ENCODE measurements at places on chromosomes 5 and 9.
A peak's percentile ranks its signal among the peaks of the same experiment; 100 is the strongest.

GRCh38 chr9:75185585-75186170, 97.4 kb downstream of the OSTF1 start:
- no peak for DNase-seq

GRCh38 chr9:106682420-106682819, 180.5 kb upstream of the ZNF462 start:
- DNase-seq, result no peak

DNA sequence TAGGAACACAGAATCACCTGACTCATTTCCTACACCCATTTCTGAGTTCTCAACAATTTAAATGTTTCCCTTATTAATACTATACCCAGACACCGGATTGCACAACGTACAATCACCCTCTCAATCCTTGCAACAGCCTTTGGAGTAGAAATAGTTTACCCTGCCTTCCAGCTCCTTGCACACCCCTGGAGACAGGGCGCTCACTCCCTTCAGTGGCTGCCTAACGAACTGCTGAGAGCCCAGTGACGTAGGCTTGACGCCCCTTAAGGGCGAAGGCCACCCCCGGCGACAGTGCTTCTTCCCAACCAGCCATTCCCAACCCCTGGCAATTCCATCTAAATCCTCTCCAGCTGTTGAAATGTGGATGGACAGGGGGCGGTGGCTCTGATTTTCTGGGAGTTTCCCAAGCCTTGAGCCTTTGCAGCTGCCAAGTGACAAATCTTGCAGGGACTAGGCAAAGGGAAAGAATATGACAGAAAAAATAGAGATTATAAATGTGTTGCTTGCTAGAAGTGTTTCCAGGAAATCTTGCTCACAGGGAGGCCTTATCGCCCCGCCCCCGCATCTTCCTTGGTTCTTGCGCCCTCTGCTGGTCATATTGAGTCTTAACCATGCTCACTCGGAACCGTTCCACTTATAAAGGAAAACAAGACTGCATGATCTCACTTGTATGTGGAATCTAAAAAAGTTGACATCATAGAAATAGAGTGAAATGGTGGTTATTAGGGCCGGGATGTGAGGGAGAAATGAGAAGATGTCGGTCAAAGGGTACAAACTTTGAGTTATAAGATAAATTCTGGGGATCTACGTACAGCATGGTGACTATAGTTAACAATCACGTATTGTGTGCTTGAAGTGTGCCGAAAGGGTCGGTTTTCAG, 7.6 kb upstream of the BARX1 start:
- peak; percentile 44 for DNase-seq

- no peak for DNase-seq
Observed at GRCh38 chr5:173163219-173163618, 18.9 kb downstream of the BNIP1 start.

DNA sequence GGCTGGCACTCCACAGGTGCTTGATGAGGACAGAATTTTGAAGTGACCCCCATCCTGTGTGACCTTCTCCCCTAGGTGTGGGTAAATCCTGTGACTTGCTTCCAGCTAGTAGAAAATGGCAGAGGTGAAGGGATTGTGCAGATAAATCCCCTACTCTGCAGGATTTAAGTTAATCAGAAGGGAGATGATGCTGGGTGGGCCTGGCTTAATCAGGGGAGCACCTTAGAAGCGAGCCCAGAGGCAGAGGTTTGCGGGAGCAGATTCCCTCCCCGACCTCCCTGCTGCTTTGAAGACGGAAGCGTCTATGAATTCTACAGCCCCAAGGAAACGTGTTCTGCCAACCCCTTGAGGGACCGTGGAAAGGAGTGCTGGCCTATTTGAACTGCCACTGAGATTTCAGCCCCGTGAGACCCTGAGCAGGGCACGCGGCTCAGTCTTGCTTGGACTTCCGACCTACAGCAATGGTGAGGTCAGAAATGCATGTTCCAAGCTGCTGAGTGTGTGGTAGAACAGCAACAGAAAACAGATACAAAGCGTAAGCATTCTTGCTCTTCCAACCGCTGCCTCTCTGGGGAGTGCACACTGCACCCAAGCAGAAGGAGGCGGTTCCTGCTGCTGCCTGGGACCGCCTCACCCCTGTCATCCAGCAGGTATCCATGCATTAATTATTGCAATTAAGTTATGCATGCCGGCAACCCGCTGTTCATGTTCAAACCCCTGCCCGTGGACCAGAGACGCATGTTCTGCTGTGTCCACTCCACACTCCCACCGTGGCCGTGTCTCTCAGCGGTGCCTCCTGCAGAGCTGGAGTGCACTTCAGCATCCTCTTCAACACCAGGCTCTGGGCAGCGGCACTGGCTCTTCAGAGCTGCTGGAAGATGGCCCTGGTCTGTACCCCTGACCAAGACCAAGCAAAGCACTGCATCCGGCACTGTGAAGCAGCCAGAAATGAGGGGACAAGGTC, 54.6 kb upstream of the RXRA start:
- DNase-seq, result no peak

GRCh38 chr9:24035816-24036215, 209.8 kb upstream of the ELAVL2 start:
- DNase-seq, result peak; percentile 63

GRCh38 chr5:151688436-151688835, 1.7 kb upstream of the SPARC start:
- DNase-seq, result no peak

- peak; percentile 91 for DNase-seq
Observed at GRCh38 chr9:90095682-90096081, 490.9 kb downstream of the GADD45G start.

GRCh38 chr9:91419222-91420191, 4.1 kb downstream of the NFIL3 start:
- DNase-seq, result no peak

DNA sequence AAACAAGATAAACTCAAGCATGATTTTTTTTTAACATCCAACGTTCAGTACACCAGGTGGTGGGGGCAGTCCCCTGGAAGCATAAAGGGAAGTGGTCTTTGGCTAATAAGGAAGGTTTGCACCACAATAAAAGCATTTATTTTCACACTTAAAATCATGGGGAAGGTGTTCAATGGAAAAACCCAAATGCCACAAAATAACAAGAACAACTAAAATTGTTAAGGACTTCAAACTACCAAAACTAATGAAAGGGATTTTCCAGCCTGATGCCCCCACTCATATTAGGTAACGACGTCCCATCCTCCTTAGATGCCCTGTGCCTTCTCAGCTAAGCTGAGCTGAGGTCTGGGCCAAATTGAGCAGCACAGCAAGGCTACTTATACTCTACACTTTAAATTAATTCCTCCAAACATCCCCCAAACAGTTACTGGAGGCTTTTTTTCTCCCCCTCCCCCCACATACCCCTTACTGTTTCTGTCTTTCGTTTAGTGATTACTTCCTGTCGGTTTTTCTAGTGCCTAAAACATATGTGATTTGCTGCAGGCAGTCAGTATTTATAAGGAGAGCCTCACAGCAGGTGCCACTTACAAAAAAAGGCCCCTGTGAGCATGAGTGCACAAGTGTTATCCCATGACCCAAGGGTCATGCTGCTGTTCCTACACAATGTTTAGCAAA, 259.7 kb upstream of the ZNF608 start:
- DNase-seq, result no peak

- DNase-seq, result no peak
Observed at GRCh38 chr5:151067632-151068432, 13.0 kb downstream of the TNIP1 start.

GRCh38 chr5:179762781-179763176, 30.2 kb downstream of the MAML1 start:
- no peak for DNase-seq

GRCh38 chr9:111386386-111386785, 56.4 kb upstream of the OR2K2 start:
- DNase-seq, result no peak

DNA sequence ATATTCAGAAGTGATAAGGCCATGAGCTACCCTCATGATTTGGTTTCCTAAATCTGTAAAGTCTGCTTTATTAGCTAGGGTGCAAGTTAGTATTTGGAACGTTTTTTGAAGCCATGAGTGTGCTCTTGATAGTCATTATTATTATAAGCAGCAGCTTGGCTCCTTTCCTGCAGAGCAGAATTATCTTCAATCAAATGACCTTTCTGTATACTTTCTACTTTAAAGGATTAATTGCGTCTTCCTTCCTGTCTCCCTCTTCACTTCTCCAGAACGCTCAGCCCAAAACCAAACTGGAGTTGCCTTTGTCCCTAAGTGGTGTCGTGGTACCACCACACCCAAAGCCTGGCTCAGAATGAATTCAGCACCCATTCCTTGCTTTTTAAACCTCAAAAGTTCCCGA, 211.3 kb downstream of the ARHGAP26 start:
- DNase-seq, result no peak

- no peak for DNase-seq
Observed at GRCh38 chr5:83510260-83510659, 38.7 kb downstream of the VCAN start.

GRCh38 chr5:71732011-71732410, 12.9 kb downstream of the CARTPT start:
- no peak for DNase-seq

GRCh38 chr5:174559141-174559540, 165.2 kb upstream of the MSX2 start:
- no peak for DNase-seq

DNA sequence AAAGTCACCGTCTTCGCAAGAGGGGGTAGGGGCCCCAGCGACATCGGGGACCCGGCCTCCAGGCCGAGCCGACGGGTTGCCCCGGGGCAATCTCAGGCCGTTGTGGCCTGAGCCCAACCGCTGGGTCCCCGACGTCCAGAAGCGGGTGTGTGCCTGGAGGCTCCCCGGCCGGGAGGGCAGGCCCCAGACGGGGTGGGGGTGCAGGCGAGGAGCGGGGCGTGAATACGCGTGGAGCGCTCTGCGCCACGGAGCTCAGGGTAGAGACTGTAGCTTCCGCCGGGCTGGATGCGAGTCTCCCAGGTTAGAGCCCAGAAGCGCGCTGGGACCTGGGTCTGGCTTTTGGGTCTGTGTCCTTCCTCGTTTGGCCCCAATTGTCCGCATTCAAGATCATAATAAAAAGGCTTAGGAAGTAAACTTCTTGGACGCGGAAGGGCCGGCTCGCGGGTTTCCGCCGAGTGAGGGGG, 3.5 kb downstream of the BARX1 start:
- DNase-seq, result no peak

GRCh38 chr5:39523821-39524220, 99.0 kb upstream of the DAB2 start:
- DNase-seq, result no peak

DNA sequence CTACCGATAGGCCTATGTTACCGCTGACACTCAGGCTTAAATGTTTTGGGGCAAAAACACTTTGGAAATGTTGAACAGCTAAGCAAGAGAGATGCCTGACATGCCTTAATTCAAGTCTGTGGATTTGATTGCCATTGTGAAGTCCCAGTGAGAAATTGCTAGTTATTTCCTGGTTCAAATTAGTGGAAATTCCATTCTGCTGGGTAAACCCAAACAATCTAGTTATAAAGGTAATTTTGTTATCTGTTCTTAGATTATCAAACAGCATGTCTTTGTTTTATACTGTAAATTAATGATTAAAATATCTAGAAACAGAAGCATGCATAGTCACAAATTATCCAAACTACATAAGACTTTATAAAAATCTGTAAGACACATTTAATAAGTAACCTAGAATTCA, 96.6 kb downstream of the PJA2 start:
- DNase-seq, result no peak

GRCh38 chr5:113216545-113216944, 218.2 kb downstream of the TSSK1B start:
- no peak for DNase-seq

- no peak for DNase-seq
Observed at GRCh38 chr5:147601652-147602051, 91.8 kb upstream of the DPYSL3 start.

GRCh38 chr5:180160789-180161188, 48.2 kb downstream of the RASGEF1C start:
- DNase-seq, result no peak

GRCh38 chr5:2137444-2138050, 254.8 kb upstream of the IRX4 start:
- DNase-seq, result no peak

GRCh38 chr5:160260881-160261815, 31.8 kb downstream of the FABP6 start:
- DNase-seq, result no peak

- DNase-seq, result peak; percentile 52
Observed at GRCh38 chr9:37302277-37302676, 120.2 kb upstream of the GRHPR start.

GRCh38 chr9:132589148-132590036, 7.0 kb downstream of the BARHL1 start:
- DNase-seq, result no peak

GRCh38 chr5:146623009-146623408, 107.0 kb upstream of the GPR151 start:
- no peak for DNase-seq

- no peak for DNase-seq
Observed at GRCh38 chr5:149615976-149616375, 34.7 kb downstream of the ARHGEF37 start.

DNA sequence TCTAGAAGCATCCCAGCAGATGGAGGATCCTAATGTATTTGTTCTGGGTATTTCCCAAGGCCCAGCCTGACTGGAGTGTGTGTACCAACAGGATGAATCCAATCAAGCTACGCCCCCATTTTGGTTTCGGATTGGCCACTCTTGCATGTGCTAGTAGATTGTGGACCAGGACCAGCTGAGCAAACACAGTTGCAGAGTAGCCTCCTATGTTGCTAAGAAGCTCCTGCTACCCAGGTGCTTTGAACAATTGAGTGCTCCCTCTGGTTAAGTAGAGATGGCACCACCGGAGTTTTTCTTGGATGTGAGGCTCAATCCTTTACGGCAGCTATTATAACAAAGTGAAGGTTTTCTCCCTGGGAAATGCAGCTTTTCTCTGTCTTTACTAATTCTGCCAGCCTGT, 204.5 kb downstream of the NTRK2 start:
- DNase-seq, result no peak

GRCh38 chr9:123796618-123797484, 133.1 kb downstream of the DENND1A start:
- no peak for DNase-seq

DNA sequence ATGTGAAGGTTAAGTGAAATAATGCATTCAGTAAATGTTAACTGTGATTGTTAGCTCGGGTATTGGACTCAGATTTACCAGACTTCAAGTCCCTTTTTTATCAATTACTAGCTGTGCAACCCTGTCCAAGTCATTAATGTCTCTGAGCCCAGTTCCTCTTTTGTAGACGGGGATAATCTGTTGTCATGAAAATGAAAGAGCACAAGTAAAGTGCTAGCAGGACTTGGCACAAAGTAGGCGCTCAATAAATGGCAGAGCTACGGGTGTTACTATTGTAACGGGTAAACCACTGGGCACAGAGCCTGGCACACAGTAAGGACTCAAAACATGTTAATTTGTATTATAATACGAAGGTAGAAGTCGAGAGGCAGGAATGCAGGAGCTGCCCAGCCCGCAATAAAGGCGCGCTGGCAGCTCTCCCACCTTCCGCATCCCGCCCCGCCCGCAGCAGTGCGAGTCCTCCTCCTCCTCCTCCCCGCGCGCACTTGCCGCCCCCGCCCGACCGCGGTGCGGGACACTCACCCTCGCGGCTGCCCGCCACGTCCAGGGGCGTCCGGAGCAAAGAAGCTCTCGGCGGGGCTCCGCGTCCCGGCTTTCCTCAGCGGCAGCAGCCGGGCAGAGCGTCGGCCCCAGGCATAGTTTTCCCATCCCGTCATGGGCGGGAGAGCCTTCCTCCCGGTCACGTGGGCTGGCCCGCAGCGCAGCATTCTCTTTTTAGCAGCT, at the start of gene C1QTNF2:
Gene C1QTNF2, minus strand, starts transcription at position 637 of the 723 bp plus-strand sequence. CDS start 15,615 bp downstream, outside the sequence.
- no peak for DNase-seq
